CD8-positive, alpha-beta memory T cell (primary cell): ENCODE measurements at places on chromosomes 4 and X.

GRCh38 chr4:81506731-81507130 lies 35.0 kb upstream of the RASGEF1B start:
- H3K27ac ChIP-seq: no peak overlapping the region
- peaks cover 18% of the 10 kb centered on the region for H3K4me1 ChIP-seq
- H3K36me3 ChIP-seq: no peaks in the 10 kb centered on the region
- no peak overlapping the region for H3K4me3 ChIP-seq

GRCh38 chr4:2478229-2478628 lies 9.3 kb downstream of the RNF4 start:
- no peak for DNase-seq
- no peak overlapping the region for H3K4me3 ChIP-seq
- no peak overlapping the region for H3K27ac ChIP-seq
- no peaks in the 10 kb centered on the region for H3K36me3 ChIP-seq
- H3K27me3 ChIP-seq: no peaks in the 10 kb centered on the region

DNA sequence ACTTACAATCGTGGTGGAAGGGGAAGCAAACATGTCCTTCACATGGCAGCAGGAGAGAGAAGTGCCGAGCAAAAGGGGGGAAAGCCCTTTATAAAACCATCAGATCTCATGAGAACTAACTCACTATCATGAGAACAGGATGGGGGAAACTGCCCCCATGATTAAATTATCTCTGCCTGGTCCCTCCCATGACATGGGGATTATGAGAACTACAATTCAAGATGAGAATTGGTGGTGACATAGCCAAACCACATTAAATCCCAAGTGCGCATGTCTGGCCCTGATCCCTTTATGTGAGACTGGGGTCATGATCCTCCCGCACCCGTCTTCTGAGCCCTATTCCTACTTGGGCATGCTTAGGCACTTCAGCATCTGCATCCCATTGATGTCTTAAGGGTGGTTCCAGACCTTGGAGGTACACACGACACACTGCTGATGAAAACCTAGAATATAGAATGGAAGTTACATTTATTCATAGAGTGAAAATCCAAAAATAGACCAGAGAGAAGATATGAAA lies 116.0 kb downstream of the PTTG2 start:
- no peak overlapping the region for H3K4me3 ChIP-seq
- DNase-seq: no peak
- peaks cover 3% of the 10 kb centered on the region for H3K36me3 ChIP-seq
- no peaks in the 10 kb centered on the region for H3K27me3 ChIP-seq

GRCh38 chrX:45669715-45670340 lies 469.2 kb upstream of the DIPK2B start:
- H3K27me3 ChIP-seq: no peaks in the 10 kb centered on the region
- no peak overlapping the region for H3K27ac ChIP-seq
- H3K4me3 ChIP-seq: no peak overlapping the region
- H3K36me3 ChIP-seq: no peaks in the 10 kb centered on the region
- DNase-seq: no peak

DNA sequence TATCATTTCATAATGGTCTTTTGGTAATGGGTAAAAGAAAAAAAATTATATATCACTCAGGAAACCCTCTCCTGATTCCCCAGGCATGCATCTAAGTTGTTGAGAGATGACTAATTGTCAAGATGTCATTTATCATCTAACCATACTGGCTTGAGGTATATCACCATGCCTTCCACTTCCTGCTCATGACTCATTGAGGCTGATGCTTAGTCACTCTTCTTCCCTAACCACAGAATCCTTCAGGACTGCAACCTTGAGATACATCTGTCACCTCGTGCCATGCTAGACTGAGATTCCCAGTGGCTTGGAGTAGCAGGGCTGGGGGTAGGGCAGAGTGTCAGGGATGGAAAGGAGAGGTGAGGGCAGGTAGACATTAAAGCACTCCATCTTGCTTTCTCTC lies 782.5 kb upstream of the INTU start:
- H3K4me1 ChIP-seq: no peaks in the 10 kb centered on the region
- DNase-seq: no peak
- H3K27me3 ChIP-seq: no peaks in the 10 kb centered on the region

- no peak for DNase-seq
- H3K36me3 ChIP-seq: no peaks in the 10 kb centered on the region
- H3K27me3 ChIP-seq: no peaks in the 10 kb centered on the region
Observed at GRCh38 chrX:54758114-54759055, 39.7 kb downstream of the ITIH6 start.

GRCh38 chr4:130028552-130028951 lies 932.6 kb downstream of the C4orf33 start:
- H3K27me3 ChIP-seq: no peaks in the 10 kb centered on the region
- H3K36me3 ChIP-seq: no peaks in the 10 kb centered on the region
- no peak overlapping the region for H3K4me3 ChIP-seq
- H3K4me1 ChIP-seq: no peaks in the 10 kb centered on the region
- DNase-seq: no peak
- H3K27ac ChIP-seq: no peak overlapping the region

- no peak overlapping the region for H3K27ac ChIP-seq
- no peak for DNase-seq
- H3K27me3 ChIP-seq: no peaks in the 10 kb centered on the region
- H3K4me1 ChIP-seq: no peaks in the 10 kb centered on the region
- H3K36me3 ChIP-seq: no peaks in the 10 kb centered on the region
Observed at GRCh38 chr4:55071951-55072350, 53.4 kb downstream of the KDR start.

- no peaks in the 10 kb centered on the region for H3K27me3 ChIP-seq
- no peak for DNase-seq
- H3K4me1 ChIP-seq: no peaks in the 10 kb centered on the region
- no peak overlapping the region for H3K4me3 ChIP-seq
Observed at GRCh38 chrX:97200454-97200853, 316.7 kb downstream of the RPA4 start.

- H3K4me3 ChIP-seq: no peak overlapping the region
- no peak for DNase-seq
- H3K27me3 ChIP-seq: no peaks in the 10 kb centered on the region
- no peaks in the 10 kb centered on the region for H3K36me3 ChIP-seq
Observed at GRCh38 chr4:3199653-3200422, 49.1 kb upstream of the MSANTD1 start.

GRCh38 chrX:142084611-142085010 lies 120.5 kb downstream of the MAGEC2 start:
- no peaks in the 10 kb centered on the region for H3K27me3 ChIP-seq
- no peak overlapping the region for H3K27ac ChIP-seq
- DNase-seq: no peak
- H3K4me3 ChIP-seq: no peak overlapping the region
- H3K36me3 ChIP-seq: no peaks in the 10 kb centered on the region

GRCh38 chr4:183071222-183071621 lies 27.8 kb upstream of the WWC2 start:
- DNase-seq: no peak
- H3K27me3 ChIP-seq: no peaks in the 10 kb centered on the region
- H3K4me3 ChIP-seq: no peak overlapping the region
- no peaks in the 10 kb centered on the region for H3K36me3 ChIP-seq
- H3K27ac ChIP-seq: no peak overlapping the region
- no peaks in the 10 kb centered on the region for H3K4me1 ChIP-seq

- no peak for DNase-seq
- H3K4me3 ChIP-seq: no peak overlapping the region
- peaks cover 33% of the 10 kb centered on the region for H3K36me3 ChIP-seq
- peak overlapping the region; percentile 100 for H3K27ac ChIP-seq
- no peaks in the 10 kb centered on the region for H3K27me3 ChIP-seq
- H3K4me1 ChIP-seq: peaks cover 21% of the 10 kb centered on the region
Observed at GRCh38 chr4:4270529-4270928, 19.4 kb downstream of the LYAR start.

DNA sequence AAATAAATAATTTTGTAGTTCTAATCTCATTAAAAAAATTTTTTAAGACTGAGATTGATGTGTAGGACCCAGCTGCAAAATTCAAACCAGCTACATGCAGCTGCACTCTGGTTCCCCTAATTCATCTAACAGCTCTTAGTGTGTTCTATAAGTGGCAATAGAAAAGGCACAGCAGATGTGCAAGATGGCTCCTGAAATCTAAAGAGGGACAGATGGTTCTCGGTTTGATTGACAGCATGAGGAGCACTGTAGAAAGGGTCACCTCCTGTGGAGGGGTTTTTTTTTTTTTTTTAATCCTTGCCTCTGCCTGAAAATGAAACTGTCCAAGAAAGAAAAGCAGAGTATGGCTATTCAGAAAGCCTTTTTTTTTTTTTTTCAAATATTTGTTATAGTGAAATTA lies 16.9 kb upstream of the OCIAD1 start:
- no peaks in the 10 kb centered on the region for H3K36me3 ChIP-seq
- no peak for DNase-seq
- H3K4me3 ChIP-seq: no peak overlapping the region
- no peaks in the 10 kb centered on the region for H3K27me3 ChIP-seq
- H3K27ac ChIP-seq: no peak overlapping the region
- no peaks in the 10 kb centered on the region for H3K4me1 ChIP-seq

DNA sequence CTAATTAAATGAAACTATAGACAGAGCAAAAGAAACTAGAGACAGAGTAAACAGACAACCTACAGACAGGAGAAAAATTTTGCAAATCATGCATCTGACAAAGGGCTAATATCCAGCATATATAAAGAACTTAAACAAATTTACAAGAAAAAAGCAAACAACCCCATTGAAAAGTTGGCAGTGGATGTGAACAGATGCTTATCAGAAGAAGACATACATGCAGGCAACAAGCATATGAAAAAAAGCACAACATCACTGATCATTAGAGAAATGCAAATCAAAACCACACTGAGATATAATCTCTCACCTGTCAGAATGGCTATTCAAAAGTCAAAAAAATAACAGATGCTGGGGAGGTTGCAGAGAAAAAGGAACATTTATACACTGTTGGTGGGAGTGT lies 14.8 kb downstream of the ZNF280C start:
- no peaks in the 10 kb centered on the region for H3K4me1 ChIP-seq
- no peak for DNase-seq
- H3K36me3 ChIP-seq: no peaks in the 10 kb centered on the region
- H3K4me3 ChIP-seq: no peak overlapping the region

GRCh38 chr4:22233230-22233629 lies 282.6 kb downstream of the ADGRA3 start:
- no peaks in the 10 kb centered on the region for H3K36me3 ChIP-seq
- no peak for DNase-seq
- H3K4me1 ChIP-seq: no peaks in the 10 kb centered on the region
- no peaks in the 10 kb centered on the region for H3K27me3 ChIP-seq
- H3K4me3 ChIP-seq: no peak overlapping the region

- H3K4me1 ChIP-seq: no peaks in the 10 kb centered on the region
- DNase-seq: no peak
- H3K4me3 ChIP-seq: no peak overlapping the region
- H3K27ac ChIP-seq: no peak overlapping the region
Observed at GRCh38 chr4:159201168-159201567, 98.3 kb downstream of the RAPGEF2 start.

DNA sequence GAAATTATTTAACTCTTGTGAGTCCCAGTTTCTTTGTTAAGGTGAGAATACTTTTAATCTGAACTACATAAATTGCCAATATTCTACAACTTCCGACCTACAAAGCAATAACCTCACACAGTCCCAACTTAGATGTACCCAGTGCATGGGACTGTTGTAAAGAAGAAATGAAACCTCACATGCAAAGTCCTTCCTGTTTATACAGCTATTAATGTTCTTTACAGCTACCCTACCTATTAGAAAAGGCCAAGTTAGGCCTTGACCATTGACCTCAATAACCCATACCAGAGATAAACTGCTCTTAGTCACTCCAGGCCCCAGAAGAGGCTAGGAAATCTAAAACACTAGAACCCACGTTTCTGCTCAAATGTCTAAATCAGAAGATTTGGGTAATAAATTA lies 920.1 kb upstream of the TENM3 start:
- DNase-seq: no peak
- no peaks in the 10 kb centered on the region for H3K27me3 ChIP-seq
- H3K4me3 ChIP-seq: no peak overlapping the region
- no peaks in the 10 kb centered on the region for H3K4me1 ChIP-seq
- no peaks in the 10 kb centered on the region for H3K36me3 ChIP-seq

DNA sequence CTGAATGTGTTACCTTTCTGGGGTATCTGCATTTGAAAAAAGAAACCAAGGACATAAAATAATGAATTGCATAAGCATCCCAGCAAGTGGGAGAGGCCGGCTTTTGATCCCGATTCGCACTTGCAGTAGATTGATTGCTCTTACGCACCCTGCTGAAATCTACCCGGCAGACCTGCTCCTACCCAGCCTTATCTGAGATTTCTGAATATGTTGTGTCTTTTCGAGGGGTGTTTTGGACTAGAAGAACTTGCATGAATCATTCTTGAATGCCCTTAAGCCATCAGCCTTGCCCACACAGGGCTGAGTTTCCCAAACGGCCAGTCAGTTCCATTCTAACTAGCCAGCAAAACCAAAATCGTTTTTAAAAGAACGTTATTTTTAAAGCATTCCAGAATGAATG lies 174.4 kb upstream of the BCOR start:
- no peaks in the 10 kb centered on the region for H3K36me3 ChIP-seq
- no peak overlapping the region for H3K4me3 ChIP-seq
- peaks cover 5% of the 10 kb centered on the region for H3K4me1 ChIP-seq

DNA sequence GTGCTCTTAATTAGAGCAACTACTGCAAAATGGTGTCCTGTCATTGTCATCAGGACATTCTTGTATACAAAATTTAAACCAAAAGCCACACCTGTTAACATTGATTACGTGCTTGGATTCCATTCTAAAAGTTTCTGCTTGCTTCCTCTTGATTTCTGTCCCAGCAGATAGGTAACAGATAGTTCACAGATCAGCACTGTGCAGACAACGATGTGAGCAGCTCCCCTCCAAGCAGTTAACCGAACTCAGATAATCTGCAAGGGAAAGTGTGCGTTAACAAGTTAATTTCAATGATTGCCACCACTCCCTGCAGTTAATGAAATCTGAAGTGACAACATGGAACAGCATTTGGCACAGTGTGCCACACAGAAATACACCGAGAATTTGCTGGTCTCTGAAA lies 54.4 kb upstream of the RELL1 start:
- H3K36me3 ChIP-seq: no peaks in the 10 kb centered on the region
- no peak for DNase-seq
- H3K4me3 ChIP-seq: no peak overlapping the region
- H3K27me3 ChIP-seq: no peaks in the 10 kb centered on the region
- H3K4me1 ChIP-seq: no peaks in the 10 kb centered on the region

GRCh38 chrX:66038115-66038514 lies 1.8 kb downstream of the VSIG4 start:
- no peak overlapping the region for H3K4me3 ChIP-seq
- DNase-seq: no peak
- H3K27ac ChIP-seq: no peak overlapping the region
- H3K36me3 ChIP-seq: no peaks in the 10 kb centered on the region
- peaks cover 4% of the 10 kb centered on the region for H3K4me1 ChIP-seq

GRCh38 chrX:39205467-39205866 lies 404.2 kb downstream of the MID1IP1 start:
- H3K4me3 ChIP-seq: no peak overlapping the region
- no peaks in the 10 kb centered on the region for H3K36me3 ChIP-seq
- H3K4me1 ChIP-seq: no peaks in the 10 kb centered on the region

DNA sequence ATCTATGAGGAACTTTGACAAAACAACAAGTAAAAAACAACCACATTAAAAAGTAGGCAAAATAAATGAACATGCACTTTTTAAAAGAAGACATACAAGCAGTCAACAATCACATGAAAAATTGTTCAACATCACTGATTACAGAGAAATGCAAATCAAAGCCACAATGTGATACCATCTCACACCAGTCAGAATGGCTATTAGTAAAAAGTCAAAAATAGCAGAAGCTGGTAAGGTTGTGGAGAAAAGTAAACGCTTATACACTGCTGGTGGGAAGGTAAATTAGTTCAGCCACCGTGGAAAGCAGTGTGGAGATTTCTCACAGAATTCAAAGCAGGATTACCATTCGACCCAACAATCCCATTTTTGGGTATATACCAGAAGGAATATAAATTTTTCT lies 17.0 kb upstream of the LNX1 start:
- H3K4me1 ChIP-seq: no peaks in the 10 kb centered on the region
- no peaks in the 10 kb centered on the region for H3K27me3 ChIP-seq
- H3K36me3 ChIP-seq: no peaks in the 10 kb centered on the region
- H3K4me3 ChIP-seq: no peak overlapping the region
- H3K27ac ChIP-seq: no peak overlapping the region
- no peak for DNase-seq
